ENCODE measurements at places on chromosomes 1 and 21.

DNA sequence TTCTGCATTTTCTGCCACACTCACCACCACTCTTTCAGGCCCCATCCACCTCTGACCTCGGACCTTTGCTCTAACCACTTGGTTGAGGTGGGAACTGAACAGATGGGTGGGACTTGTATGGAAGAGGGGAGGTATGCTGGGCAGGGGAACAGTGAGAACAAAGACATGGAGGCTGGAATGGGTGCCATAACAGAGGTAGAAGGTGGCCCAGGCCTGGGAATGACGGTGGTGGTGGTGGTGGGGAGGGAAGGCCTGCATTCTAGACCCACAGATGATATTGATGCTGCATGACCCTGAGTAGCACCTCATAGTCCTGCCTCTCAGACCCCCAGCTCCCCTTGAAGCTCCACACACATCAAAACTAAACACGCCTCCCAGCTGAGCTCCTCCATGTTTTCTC lies 5.2 kb upstream of the CSF3R start:
- no peak for DNase-seq

GRCh38 chr1:194367121-194367520 lies 1180.7 kb upstream of the B3GALT2 start:
- no peak for DNase-seq

DNA sequence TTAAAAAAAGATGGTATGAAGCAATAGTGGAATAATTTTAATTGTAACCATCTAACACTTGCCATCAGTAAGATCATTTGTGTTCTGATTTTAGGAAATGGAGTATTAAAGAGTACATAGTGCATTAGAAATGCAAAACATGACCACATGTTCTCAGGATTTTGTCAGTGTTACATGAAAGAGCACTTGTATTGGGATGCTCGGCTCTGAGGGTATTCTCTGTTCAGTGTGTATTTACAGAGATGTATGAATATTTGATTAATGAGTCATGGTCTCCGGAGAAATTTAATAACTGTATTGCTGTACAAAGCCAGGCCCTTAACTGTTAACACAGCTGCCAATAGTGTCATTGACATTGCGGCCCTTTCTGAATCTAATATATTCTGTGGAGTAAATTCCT lies 91.7 kb downstream of the ATG4C start:
- DNase-seq, result no peak

DNA sequence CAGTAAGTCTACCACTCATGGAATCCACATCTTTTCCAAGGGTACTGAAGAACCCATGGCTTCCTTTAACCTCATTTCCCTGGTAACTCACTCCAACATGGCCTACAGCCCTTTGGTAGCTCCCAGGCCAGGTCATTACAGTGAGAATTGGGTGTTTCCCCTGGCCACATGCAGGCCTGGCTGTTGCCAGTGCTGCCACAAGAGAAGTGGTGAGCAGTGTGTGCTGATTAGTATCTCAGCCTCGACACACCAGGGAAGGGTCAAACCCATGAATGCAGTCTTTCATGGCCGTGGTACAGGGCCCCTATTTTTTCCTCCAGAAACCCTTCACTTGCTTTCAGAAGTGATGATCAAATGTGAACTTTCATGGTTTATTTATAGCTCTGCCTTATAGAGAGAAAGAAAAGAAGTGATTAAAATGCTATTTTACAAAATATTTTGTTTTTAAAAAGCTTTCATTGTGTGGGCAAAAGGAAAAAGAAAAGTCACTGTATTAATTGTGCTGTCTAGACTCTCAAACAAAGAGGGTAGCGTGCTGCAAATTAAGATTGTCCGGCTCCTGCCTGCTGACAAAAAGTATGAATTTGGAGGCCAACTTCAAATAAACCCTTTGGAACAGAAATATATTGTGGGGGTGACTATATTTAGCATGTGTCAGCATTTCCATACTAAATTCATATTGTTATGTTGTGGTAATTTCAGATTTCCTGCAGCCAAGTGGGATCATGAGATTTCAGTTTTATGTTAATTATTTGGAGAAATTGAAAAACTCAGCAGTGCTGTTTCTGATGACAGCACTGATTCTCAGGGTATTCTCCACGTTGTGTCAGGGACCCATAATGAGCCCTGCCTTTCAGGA lies 62.0 kb upstream of the HOOK1 start:
- no peak for DNase-seq

GRCh38 chr1:64308866-64309265 lies 105.4 kb downstream of the UBE2U start:
- DNase-seq, result no peak

DNA sequence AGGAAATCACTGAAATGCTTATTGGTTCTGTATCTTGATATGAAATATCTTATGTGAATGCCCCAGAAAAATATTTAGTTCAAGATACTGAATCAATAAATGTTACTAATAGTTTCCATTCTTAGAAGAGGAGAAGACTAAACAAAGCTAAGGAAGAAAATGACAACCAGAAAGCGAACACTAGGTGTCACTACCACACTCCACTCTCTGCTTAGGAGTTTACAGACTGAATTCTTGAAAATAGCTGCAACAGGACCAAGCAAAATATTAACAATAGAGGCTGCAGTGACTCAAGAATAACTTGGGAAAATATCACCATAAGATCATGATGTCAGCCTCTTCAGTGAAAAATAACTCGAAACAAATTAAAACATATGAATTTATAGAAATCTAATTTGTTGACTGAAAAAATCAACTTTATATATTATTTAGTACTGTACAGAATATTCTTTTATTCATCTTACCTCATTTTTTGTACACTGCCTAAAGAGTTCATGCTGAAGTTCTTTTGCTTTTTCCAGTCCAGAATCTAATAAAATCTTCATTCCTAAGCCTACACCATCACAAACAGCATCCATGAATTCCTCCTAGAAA lies 61.6 kb downstream of the KIF14 start:
- no peak for DNase-seq

GRCh38 chr1:99227056-99227897 lies 37.0 kb upstream of the PLPPR4 start:
- DNase-seq, result no peak

DNA sequence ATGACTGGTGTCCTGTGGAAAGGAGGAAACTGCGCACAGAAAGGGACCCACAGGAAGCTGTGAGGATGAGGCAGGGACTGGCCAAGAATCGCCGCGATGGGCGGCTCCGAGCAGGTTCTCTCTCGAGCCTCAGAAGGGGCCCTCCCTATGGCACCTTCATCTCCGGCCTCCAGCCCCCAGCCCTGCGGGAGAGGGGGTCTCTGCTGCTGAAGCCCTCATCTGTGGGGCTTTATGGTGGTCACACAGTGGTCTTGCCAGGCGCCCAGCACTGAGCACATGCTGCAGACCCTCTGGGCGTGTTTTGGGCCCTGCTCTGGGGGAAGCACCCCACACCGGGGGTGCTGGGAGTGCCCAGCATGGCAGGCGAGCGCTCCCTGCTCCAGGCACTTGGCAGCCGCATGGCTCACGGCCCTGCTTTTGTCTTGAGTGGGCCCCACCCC lies 86.6 kb upstream of the ACTRT2 start:
- no peak for DNase-seq

DNA sequence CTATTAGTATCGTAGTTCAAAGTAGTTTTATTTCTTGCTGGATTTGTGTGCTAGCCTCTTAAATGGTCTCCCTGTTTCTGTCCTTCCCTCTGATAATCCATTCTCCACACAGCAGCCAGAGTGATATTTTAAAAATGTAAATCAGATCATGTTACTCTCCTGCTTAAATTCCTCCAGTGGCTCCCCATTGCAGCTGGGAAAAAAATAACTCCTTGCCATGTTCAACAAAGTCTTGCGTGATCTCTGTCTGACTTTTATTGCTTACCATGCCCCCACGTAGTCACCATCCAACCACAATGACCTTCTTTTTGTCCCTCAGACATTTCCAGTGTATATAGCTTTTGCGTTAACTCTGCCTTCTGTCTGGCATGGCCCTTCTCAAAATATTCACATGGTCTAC lies 178.8 kb downstream of the FGGY start:
- no peak for DNase-seq

- DNase-seq, result no peak
These were observed 138.6 kb upstream of the FAM78B start for GRCh38 chr1:166305371-166305770.

DNA sequence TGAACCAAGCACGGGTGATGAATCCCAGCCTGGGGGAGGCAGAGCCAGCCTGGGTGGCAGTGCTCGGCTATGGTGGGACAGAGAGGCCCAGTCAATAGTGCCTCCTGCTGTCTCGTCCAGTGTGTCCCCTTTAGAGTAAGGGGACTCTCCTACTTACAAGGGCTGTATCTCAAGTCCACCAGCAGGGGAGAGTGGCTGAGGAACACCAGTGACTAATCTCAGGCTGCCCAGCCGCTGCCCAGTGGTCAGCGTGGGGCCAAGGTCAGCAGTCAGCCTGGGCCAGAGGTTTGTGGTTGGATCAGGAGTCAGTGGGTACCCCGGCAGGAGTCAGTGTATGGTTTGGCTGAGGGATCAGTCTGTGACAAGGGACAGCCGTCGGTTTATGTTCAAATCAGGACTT lies 109.2 kb upstream of the RUNX3 start:
- no peak for DNase-seq

GRCh38 chr1:2392686-2393085 lies 1.0 kb downstream of the RER1 start:
- no peak for DNase-seq

DNA sequence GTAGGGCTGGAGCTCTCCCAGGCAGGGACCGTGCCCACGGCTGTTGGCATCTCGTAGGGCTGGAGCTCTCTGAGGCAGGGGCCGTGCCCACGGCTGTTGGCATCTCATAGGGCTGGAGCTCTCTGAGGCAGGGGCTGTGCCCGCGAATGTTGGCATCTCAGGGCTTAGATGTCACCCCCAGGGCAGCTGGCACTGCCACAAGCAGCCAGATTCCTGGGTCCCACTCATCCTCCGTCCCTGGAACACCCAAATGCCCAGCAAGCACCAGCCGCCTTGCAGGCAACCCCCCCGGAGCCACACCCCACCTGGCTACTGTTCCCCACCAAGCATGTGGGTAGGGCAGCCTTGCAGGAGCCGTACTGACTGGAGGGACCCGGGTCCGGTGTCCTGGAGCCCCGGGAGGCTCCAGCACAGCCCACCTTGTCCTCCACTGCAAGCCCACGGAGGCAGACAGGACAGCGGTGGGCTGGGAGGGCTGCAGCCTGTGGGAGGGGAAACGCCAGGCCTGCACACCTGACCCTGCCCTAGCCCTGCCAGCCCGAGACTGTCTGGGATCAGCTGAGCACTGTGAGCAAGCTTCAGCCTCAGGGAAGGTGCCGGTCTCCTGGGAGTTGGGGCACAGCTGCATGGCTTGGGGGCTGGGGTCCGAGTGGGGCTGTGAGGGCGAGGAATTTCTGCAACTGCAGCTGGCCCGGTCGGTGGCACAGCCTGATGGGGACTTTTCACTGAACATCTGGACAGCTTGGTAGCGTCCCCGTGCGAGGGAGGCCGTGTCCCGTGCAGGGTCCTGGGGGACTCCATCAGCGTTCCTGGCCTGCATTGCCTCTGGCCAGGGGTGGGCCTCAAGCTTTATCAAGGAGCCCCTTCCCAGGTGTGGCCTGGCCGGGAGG lies 53.6 kb downstream of the COL18A1 start:
- no peak for DNase-seq

GRCh38 chr1:119290297-119290696 lies 78.3 kb upstream of the HAO2 start:
- DNase-seq, result no peak

DNA sequence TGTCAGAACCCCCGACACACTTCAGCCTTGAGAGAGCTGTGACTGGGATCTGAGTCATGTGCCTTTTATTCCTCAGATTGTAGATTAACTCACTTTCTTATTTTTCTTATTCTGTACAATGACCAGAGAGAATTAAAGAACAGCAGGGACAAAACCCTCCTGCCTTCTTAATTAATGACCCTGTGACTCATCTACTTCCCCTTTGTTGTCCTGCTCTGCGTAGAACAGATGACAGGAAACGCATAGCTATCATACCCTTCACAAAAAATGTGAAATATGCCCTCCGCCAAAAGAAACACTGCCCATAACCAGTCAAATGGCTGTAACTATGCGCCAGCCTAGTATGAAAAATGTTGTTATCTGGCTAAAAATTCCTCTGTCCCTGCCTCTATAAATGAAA lies 9.1 kb upstream of the PADI2 start:
- no peak for DNase-seq

- DNase-seq, result no peak
These were observed 9.8 kb upstream of the EDEM3 start for GRCh38 chr1:184764483-184764882.

DNA sequence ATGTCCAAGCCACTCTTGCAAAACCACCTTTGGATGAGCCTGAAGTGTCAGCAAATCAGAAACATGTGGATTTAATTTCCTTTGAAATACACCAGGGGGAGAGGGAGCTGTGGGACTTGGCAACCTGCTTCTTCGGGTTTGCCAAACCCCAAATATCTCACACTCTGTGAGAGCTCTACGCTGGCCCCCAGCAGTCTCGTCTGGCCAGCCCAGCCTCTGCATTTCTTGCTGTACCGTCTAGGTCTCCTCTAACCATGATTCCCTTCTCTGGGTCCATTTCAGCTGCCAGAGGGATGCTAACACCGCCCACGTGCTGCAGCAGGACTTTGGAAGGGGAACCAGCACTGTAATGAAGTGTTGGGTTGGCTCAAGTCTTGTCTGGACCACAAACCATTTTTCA lies 114.6 kb downstream of the MRPS6 start:
- no peak for DNase-seq

- DNase-seq, result no peak
These were observed 89.3 kb upstream of the TMPRSS2 start for GRCh38 chr21:41597227-41597626.

DNA sequence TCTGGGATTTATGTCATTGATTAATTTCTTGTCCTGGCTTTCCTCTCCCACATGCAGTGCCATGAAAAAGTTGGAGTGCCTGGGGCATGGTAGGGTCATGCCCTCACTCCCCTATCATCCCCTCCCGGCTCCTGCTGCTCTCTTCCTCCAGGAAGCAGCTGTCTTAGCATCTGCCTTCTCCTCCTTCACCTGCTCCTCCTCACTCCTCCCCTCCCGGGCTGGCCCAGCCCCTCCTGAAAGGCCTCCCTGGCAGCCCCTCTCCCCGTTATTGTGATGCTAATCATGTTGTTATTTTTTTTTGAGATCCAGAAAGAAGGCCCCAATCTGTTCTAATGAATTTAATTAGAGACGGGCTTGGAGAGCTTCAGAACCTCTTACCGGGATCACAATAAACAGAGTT lies 36.3 kb upstream of the NFASC start:
- no peak for DNase-seq

DNA sequence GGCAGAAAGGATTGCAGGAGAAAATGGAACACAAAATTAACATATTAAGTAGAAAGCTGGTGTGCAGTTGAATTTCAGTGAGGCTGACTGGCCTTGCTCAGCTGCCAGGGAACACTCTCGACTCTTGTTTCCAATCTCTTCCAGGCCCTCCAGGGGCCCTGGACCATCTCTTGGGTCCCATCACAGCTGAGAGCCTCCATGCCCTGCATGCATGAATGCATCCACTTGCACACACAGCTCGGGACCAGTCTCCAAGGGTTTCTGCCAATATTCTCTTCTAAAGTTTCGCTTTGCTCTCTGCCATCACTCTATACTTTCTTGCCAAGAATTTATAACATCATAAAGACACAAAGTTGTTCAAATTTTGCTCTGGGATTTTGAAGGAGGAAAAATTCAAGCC lies 200.3 kb downstream of the DSCAM start:
- no peak for DNase-seq
